Karpas-422 (cell line): ENCODE measurements at places on chromosomes 4 and X.

- no peak for DNase-seq
- H3K27ac ChIP-seq, result no peak overlapping the region
- no peak overlapping the region for H3K4me3 ChIP-seq
- H3K4me1 ChIP-seq, result peaks cover 3% of the 10 kb centered on the region
These were observed 6.1 kb upstream of the BOD1L1 start for GRCh38 chr4:13633671-13634070.

DNA sequence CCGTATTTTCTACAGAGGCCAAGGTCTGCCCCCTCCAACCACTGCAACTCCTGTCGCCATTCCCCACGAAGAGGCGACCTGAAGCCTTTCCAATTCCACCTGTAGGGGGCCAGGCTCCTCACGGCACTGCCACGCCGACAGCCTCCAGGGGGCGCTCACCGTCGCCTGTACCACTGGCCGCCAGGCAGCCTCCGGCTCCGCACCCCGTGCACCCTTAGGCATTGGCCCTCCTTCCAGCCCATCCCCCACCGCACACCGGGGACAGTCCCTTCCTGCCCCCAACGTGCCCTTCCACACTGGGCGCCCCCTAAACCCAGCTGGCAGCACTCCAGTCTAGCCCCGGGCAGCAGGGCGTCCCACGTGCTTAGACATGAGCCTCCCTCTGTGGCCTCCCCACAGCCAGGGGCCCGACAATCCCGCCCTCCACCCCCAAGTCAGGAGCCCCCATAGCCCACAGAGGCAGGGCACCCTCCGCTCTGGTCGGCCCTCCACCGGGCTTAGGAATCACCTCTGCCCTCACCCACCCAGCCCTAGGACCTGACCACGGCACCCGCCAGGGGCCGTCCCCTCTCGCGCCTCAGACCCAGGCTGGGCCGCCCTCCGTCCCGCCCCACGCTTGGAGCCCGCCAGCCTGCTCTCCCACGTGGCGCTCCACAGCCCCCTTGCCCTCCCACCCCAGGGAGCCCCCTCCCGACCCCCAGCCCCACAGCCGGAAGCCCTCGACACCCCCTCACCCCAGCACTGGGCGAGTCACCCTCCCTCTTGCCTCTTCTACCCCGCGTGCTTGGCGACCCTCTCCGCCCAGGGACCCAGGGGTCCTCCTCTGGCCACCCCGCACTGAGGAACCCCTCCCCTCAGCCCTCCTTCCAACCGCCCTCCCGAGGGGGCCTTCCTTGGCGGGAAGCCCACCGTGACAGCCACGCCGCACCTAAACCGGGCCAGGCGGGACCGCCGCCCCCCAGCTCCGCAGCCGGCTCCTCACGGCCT is 711 bp downstream of the PNMA6E start:
- no peaks in the 10 kb centered on the region for H3K36me3 ChIP-seq
- peak; percentile 88 for DNase-seq
- no peak overlapping the region for H3K27ac ChIP-seq
- no peak overlapping the region for H3K4me3 ChIP-seq
- no peaks in the 10 kb centered on the region for H3K27me3 ChIP-seq

DNA sequence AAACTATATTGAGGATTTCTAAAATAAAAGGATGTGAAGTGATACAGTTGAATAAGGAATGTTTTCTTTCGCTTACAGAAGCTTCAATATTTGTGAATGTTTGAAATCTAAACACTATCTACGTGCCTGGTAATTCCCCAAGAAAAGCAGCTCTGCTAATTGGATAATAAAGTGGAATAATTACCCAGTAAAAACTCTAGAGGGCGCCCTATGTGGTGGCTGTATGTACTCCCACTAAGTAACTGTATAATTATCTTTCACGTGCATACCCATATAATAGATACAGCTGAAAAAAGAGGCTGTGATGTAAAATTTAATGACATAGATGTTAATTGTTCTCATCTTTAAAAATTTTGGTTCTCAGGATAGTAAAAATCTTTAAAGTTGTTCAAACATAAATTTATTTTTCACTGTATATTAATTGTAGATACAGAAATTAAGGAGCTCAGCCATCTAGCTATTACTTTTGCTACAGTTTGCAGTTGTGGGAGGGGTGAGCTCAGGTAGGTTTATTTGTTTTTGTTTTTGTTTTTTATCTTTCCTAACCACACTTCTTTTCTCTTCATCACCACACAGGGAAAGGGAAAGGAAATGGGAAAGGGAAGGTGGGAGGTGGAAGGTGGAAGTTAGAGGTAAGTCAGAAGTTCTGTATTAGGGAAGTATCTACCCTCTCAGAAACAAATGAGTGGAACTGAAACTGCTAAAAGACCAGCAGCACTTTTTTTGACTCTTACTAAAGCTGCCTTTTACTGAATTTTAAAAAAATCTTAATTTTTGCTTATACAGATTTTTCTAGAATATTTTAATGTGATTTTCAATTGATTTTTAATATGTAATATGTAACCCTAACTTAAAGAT is 151.7 kb upstream of the RPS6KA6 start:
- no peak overlapping the region for H3K4me3 ChIP-seq
- H3K27me3 ChIP-seq, result no peaks in the 10 kb centered on the region
- H3K27ac ChIP-seq, result peak overlapping the region; percentile 81
- peak; percentile 83 for DNase-seq
- peaks cover 21% of the 10 kb centered on the region for H3K4me1 ChIP-seq

DNA sequence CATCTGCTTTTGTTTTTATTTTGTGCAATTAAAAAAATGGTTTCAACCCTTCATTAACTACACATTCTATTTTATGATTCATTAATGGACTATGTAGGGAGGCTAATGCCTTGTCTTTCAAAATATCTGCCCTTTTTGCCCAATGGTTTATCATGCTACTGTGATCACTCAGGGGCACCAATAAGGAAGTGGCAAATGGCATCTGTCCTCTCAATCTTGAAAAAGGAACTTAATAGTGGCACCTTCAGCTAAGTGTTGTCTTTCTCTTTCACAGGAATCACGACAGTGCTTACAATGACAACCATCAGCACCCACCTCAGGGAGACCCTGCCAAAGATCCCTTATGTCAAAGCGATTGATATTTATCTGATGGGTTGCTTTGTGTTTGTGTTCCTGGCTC is 57.1 kb downstream of the COMMD8 start:
- no peak overlapping the region for H3K27ac ChIP-seq
- no peaks in the 10 kb centered on the region for H3K27me3 ChIP-seq
- H3K36me3 ChIP-seq, result no peaks in the 10 kb centered on the region
- no peak overlapping the region for H3K4me3 ChIP-seq
- no peaks in the 10 kb centered on the region for H3K4me1 ChIP-seq

GRCh38 chrX:66176134-66176533 is 12.1 kb downstream of the HEPH start:
- no peak for DNase-seq
- no peaks in the 10 kb centered on the region for H3K36me3 ChIP-seq
- no peaks in the 10 kb centered on the region for H3K27me3 ChIP-seq
- H3K4me1 ChIP-seq, result no peaks in the 10 kb centered on the region

GRCh38 chr4:81930506-81931238 is 443.1 kb downstream of the HNRNPD start:
- H3K27ac ChIP-seq, result no peak overlapping the region
- no peaks in the 10 kb centered on the region for H3K27me3 ChIP-seq
- no peaks in the 10 kb centered on the region for H3K36me3 ChIP-seq
- H3K4me3 ChIP-seq, result no peak overlapping the region

GRCh38 chr4:137451172-137451825 is 81.0 kb downstream of the PCDH18 start:
- no peaks in the 10 kb centered on the region for H3K4me1 ChIP-seq
- no peak overlapping the region for H3K27ac ChIP-seq
- H3K27me3 ChIP-seq, result no peaks in the 10 kb centered on the region
- DNase-seq, result no peak
- no peak overlapping the region for H3K4me3 ChIP-seq

- H3K27ac ChIP-seq, result peak overlapping the region; percentile 63
- peaks cover 13% of the 10 kb centered on the region; the same call in 1 of the 2 replicates for H3K36me3 ChIP-seq
- H3K4me3 ChIP-seq, result no peak overlapping the region; the same call in 1 of the 2 replicates
- H3K27me3 ChIP-seq, result no peaks in the 10 kb centered on the region
These were observed 101.0 kb upstream of the TLR2 start for GRCh38 chr4:153582954-153583702.

DNA sequence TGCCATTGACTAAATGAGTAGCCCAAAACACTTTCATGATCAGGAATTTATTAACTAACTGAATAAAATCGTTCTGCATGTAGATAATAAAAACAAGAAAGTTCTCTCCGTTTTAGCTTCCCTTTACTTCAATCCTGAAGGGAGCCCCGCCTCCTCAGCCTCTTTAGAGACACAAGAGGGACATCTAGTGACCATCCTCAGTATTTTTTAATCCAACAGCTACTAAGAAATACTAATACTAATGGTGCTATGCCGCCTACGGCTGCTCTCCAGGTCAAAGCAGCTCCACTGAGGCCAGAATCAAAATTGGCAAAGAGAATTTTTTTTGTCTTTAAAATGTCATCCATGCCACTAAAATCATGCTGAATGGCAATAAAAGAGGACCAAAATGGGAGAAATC is 3.2 kb upstream of the PCDH19 start:
- no peaks in the 10 kb centered on the region for H3K36me3 ChIP-seq
- H3K27ac ChIP-seq, result no peak overlapping the region
- no peaks in the 10 kb centered on the region for H3K4me1 ChIP-seq
- no peak overlapping the region for H3K4me3 ChIP-seq
- peak; percentile 87 for DNase-seq
- no peaks in the 10 kb centered on the region for H3K27me3 ChIP-seq

DNA sequence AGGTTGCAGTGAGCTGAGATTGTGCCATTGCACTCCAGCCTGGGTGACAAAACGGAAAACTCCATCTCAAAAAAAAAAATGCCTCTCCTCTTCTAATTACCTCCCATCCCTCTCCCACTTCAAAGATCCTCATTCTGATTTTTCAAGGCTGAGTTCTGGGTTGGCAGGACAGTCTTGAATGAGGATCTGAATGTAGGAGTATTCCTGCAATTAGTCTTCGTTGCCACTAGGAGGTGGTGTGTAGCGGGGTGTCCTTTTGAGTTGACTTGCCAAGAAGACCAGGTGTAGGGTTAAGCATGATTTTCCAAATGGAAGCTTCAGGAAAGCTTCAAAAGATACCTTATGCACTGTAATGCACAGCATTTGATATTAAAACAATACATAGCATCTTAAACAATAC is 169.9 kb downstream of the ASMT start:
- H3K4me1 ChIP-seq, result no peaks in the 10 kb centered on the region
- peak; percentile 47 for DNase-seq
- H3K27me3 ChIP-seq, result no peaks in the 10 kb centered on the region
- no peak overlapping the region for H3K4me3 ChIP-seq
- H3K36me3 ChIP-seq, result no peaks in the 10 kb centered on the region

- H3K4me1 ChIP-seq, result peaks cover 12% of the 10 kb centered on the region
- no peaks in the 10 kb centered on the region for H3K36me3 ChIP-seq
- DNase-seq, result no peak
- no peak overlapping the region for H3K27ac ChIP-seq
These were observed 1.2 kb downstream of the BCORL1 start for GRCh38 chrX:129983575-129984110.

DNA sequence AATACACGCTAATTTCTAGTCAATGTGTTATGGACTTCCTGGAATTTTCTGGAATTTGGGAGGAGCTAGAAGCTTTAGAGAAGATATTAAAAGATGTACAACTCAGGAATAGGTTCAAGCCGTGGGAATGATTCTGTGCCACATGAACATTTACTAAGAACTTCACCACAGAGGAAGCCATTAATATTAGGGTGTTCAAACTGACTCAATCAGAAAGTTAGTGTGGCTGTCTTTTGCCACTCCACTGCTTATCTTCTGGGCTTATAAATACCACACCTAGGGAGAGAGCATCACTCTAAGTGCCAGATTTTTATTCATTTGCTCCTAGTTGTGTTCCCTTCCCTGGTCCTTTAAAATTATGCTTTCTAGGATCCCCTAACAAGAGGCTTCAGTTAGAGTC is 409.8 kb downstream of the KCTD8 start:
- no peaks in the 10 kb centered on the region for H3K4me1 ChIP-seq
- H3K36me3 ChIP-seq, result no peaks in the 10 kb centered on the region
- H3K27me3 ChIP-seq, result no peaks in the 10 kb centered on the region

- H3K4me1 ChIP-seq, result no peaks in the 10 kb centered on the region
- no peaks in the 10 kb centered on the region for H3K36me3 ChIP-seq
- DNase-seq, result no peak
- no peak overlapping the region for H3K27ac ChIP-seq
- no peak overlapping the region for H3K4me3 ChIP-seq
These were observed 34.3 kb downstream of the RAPGEF2 start for GRCh38 chr4:159137176-159137575.

DNA sequence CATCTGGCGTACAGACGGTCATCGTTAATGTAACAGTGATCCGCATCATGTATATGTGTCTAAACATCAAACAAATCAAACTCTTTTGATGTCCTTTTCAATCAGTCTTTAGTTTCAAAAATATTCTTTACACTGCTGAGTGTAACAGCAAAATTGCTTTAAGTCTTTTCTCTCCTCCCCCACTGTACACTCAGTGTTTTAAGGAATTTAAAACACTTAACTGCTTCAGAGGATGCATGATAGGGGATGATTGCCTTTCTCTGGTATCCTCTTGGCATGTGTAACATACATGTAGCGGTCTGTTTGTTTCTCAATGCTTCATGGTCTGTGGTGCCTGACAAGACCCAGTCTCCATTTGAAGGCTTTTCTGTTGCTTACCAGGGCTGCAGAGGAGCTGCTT is 41.6 kb downstream of the LIMCH1 start:
- no peaks in the 10 kb centered on the region for H3K4me1 ChIP-seq
- H3K4me3 ChIP-seq, result no peak overlapping the region
- DNase-seq, result no peak
- H3K36me3 ChIP-seq, result no peaks in the 10 kb centered on the region
- H3K27me3 ChIP-seq, result peaks cover 2% of the 10 kb centered on the region; the same call in 1 of the 2 replicates

- no peaks in the 10 kb centered on the region for H3K27me3 ChIP-seq
- no peak for DNase-seq
- no peak overlapping the region for H3K27ac ChIP-seq
- no peak overlapping the region for H3K4me3 ChIP-seq
- no peaks in the 10 kb centered on the region for H3K4me1 ChIP-seq
- no peaks in the 10 kb centered on the region for H3K36me3 ChIP-seq
These were observed 81.2 kb upstream of the PRSS48 start for GRCh38 chr4:151195801-151196200.

GRCh38 chr4:65943076-65943475 is 272.8 kb upstream of the EPHA5 start:
- H3K36me3 ChIP-seq, result no peaks in the 10 kb centered on the region
- no peak overlapping the region for H3K27ac ChIP-seq
- DNase-seq, result no peak
- no peaks in the 10 kb centered on the region for H3K27me3 ChIP-seq
- no peaks in the 10 kb centered on the region for H3K4me1 ChIP-seq

GRCh38 chr4:47315346-47315745 is 148.2 kb downstream of the COMMD8 start:
- no peaks in the 10 kb centered on the region for H3K27me3 ChIP-seq
- H3K4me3 ChIP-seq, result no peak overlapping the region
- DNase-seq, result no peak
- H3K36me3 ChIP-seq, result no peaks in the 10 kb centered on the region
- H3K27ac ChIP-seq, result no peak overlapping the region
- peaks cover 7% of the 10 kb centered on the region; the same call in 1 of the 2 replicates for H3K4me1 ChIP-seq

- H3K27me3 ChIP-seq, result no peaks in the 10 kb centered on the region
- DNase-seq, result no peak
- H3K4me3 ChIP-seq, result no peak overlapping the region
- H3K36me3 ChIP-seq, result no peaks in the 10 kb centered on the region
- no peak overlapping the region for H3K27ac ChIP-seq
These were observed 367.4 kb upstream of the ARX start for GRCh38 chrX:25383196-25383595.

- no peak overlapping the region for H3K4me3 ChIP-seq
- H3K4me1 ChIP-seq, result no peaks in the 10 kb centered on the region
- DNase-seq, result no peak
- H3K36me3 ChIP-seq, result no peaks in the 10 kb centered on the region
- no peaks in the 10 kb centered on the region for H3K27me3 ChIP-seq
- H3K27ac ChIP-seq, result no peak overlapping the region
These were observed 1104.2 kb upstream of the IGFBP7 start for GRCh38 chr4:58214376-58214775.
